ENCODE measurements at places on chromosomes 1 and 21. TPM values are rescaled to one million over a fixed set of nuclear protein-coding genes. Genes with fewer than 3 reads are reported as not detected.

DNA sequence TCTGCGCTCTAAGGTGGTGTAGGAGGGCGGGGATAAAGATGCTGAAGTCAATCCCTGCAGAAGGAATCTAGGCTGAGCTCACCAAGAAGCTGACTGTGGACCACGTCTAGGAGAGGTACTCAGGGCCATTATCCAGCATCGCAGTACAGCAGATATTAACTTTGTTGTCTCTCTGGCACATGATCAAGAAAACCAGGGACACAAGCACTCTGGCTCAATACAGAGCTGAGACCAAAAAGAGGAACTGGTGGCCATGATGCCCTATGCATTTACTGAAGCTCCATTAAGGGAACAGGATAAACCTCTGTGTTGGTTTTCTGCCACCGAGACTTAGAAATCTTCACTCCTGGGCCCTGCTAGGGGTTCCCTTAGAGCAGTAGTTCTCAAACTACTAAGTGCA, 38.0 kb upstream of the ANGPTL7 start:
- H3K27me3 ChIP-seq, result no peaks in the 10 kb centered on the region
- no peak overlapping the region for H3K27ac ChIP-seq
- no peak for DNase-seq
- no peaks in the 10 kb centered on the region for H3K4me1 ChIP-seq
- peaks cover 4% of the 10 kb centered on the region for H3K36me3 ChIP-seq

- no peaks in the 10 kb centered on the region for H3K27me3 ChIP-seq
- no peak for DNase-seq
- H3K4me3 ChIP-seq, result no peak overlapping the region
- H3K36me3 ChIP-seq, result peaks cover 22% of the 10 kb centered on the region
- H3K4me1 ChIP-seq, result no peaks in the 10 kb centered on the region
These were observed 85.5 kb downstream of the PIK3CD start for GRCh38 chr1:9737057-9737456.

GRCh38 chr1:11731691-11732283, 4.1 kb upstream of the AGTRAP start:
- H3K4me1 ChIP-seq, result peaks cover 5% of the 10 kb centered on the region
- H3K36me3 ChIP-seq, result peaks cover 16% of the 10 kb centered on the region
- no peak overlapping the region for H3K4me3 ChIP-seq
- H3K27ac ChIP-seq, result no peak overlapping the region
- no peaks in the 10 kb centered on the region for H3K27me3 ChIP-seq

DNA sequence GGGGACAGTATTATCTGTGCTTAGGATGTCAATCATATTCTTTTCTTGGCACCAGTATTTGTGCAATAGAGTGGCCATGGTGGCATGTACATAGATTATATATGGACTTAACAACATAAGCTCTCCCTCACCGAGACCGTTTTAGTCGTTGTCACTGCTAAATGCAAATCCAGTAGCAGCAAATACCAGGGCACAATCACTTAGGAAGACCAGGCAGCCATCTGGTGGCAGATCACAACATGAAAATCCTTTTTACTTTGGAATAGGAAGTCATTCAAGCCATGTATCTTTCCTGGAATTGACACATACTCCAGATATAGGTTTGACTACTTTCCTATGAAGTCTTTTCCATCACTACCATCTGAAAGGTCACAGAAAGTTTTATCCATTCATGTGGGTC, 53.2 kb upstream of the C1orf87 start:
- H3K27ac ChIP-seq, result no peak overlapping the region
- H3K4me1 ChIP-seq, result no peaks in the 10 kb centered on the region
- no peak overlapping the region for H3K4me3 ChIP-seq
- no peaks in the 10 kb centered on the region for H3K27me3 ChIP-seq

GRCh38 chr1:41751804-41752513, 166.8 kb downstream of the HIVEP3 start:
- DNase-seq, result no peak
- H3K27ac ChIP-seq, result no peak overlapping the region
- H3K4me3 ChIP-seq, result no peak overlapping the region
- no peaks in the 10 kb centered on the region for H3K27me3 ChIP-seq

The NR1I3 gene
- total RNA-seq, result not detected

The LCE1E gene
- total RNA-seq, result not detected

The CCDC185 gene
- total RNA-seq, result 0.17 TPM

DNA sequence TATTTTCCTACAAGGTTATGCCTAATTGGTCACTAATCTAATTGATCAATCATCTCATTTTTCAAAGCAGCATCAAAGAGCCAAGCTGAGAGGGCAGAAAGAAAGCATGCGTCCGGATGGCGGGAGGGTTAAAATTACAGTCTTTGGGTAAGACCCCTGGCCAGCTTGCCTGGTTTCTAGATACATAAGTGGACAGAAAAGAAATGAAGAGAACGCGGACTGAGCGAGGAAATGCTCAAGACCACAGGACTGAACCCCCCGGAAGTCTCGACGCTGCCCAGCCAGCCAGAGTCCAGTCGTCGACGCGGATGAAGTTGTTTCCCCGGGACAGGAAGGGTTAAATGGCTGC, 297.2 kb downstream of the OMA1 start:
- no peak for DNase-seq
- no peak overlapping the region for H3K27ac ChIP-seq
- H3K27me3 ChIP-seq, result peaks cover 59% of the 10 kb centered on the region
- H3K4me3 ChIP-seq, result no peak overlapping the region

All from Calu3 (cell line).